ENCODE measurements at places on chromosomes 3 and 15.

DNA sequence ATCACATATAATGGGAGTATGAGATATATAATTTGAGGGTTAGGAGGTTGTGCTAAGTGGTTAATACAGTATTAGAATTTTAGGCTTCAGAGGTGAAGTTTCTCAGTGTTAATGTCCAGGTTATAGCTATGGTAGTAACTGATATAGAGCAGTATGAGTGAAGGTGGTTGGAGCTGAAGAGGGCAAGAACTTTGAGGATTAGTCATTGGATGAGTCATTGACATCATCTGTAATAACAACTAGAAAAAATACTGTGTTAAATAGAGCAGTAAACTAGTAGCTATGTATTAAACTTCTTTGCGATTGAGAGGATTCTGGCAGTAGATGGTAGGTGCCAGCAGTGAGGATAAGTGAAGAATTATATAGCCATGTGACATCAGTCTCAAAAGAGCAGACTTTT is 47.5 kb upstream of the EIF3J start:
- DNase-seq: no peak

- DNase-seq: no peak
Observed at GRCh38 chr3:37014620-37015019, 21.3 kb downstream of the MLH1 start.

DNA sequence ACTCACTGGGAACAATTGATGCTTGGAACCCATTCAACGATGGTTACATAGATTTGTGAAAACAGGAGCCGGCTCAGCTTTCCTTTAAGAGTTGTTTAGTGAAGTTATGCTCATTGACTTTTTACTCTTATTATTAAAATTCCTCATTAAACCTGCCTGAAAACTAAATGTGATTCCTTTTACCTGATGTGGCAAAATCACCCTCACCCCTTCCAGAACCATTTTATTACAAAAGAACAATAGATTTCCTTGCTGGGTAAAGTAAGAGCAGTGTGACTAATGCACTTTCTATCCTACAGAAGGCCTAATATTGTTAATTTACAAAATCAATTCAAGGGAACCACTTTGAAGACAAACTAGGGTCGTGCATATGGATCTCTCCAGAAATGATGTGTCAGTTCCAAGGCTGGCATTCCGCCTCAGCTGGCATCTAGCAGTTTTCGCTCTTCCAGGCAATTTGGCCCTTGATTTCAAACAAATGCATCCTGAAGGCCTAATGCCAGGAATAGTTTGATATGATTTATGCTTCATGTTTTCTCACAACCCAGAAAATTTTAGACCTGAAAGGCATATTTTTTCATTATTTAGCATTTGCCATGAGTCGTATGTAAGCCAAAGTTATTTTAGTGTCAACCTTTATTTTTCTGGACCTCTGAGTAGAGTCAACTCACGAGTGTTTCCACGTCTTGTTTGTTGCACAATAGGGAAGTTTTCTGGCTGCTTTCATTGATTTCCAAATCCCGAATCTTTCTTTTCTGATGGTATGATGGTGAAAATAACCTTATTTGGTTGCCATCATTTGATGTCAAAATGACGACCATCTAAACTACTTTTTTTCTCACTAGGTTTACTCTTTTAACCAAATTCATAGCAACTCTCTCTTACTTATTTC is 447.8 kb downstream of the MECOM start:
- DNase-seq: no peak

- no peak for DNase-seq
Observed at GRCh38 chr15:94582368-94582767, 351.0 kb downstream of the MCTP2 start.

DNA sequence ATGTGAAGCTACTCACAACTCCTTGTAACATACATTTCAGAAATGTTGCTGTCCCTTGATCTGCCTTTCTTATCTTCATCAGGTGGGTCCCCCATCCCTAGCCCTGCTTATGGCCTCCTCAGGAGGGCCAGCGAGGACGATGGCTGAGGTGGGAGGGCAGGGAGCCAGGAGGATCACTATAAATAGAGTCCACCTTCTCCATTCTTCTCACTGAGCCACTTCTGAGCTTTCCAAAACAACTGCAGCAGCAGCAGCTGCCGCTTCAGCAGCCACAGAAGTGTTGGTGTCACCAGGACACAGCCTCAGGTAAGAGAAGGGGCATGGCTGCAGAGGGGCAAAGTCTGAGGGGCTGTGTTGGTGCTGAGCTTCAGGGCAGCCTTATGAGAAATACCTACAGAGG is 53.5 kb downstream of the ANAPC13 start:
- DNase-seq: no peak

DNA sequence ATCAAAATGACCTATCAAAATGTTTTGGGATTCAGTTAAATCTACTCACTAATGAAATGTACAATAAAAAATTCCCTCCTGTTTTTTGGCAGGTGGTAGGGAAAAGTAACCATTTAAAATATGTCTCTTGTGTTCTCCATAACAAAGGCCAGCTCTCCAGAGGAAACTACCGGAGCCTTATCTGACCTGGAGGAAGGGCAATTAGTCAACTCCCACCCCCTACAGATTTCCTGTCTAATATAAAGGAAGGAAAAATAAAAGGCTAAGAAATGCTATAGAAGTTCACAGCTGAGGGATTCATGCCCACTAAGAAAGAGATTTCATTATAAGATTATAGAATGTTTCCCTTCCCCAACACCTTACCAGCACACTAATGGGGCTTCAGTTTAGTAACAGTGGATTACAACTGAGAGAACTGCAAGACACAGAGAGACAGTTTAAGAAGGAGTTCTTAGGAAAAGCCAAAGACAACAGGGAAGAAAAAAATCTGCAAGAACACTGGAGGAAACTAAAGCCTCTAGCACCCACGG is 376.5 kb upstream of the KCNMB2 start:
- no peak for DNase-seq

GRCh38 chr3:149572796-149573414 is 84.9 kb downstream of the WWTR1 start:
- no peak for DNase-seq

- no peak for DNase-seq
Observed at GRCh38 chr15:66187271-66187670, 66.3 kb downstream of the MEGF11 start.

DNA sequence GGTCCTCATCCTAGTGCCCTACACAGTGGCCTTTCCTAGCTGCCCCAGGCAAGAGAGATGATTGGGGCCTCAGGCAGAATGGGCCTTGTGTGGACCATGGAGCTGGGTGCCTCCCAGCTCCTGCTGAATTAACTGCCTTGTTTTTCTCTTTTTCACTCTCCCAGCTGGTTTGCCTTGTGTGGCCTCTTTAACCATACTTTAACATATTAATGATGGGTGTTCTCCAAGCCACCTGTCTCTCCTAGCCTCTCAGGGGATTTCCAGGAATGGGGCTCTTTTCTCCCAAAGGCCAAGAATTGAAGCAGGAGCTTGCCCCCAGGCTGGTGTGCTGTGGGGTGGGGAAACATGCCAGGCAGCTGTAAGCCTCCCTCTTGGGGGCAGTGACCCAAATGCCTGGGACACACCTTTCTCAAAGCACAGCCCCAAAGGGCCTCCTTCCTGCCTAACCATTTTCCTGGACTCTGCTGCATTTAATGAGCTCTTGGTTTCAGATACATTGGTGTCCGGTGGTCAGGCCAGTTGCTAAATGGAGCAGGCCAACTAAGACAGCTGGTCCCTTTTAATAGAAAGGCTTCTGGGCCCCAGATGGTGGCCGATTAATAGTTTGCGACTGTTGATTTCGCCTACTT is 5.6 kb downstream of the ALPK3 start:
- DNase-seq: no peak

GRCh38 chr15:59434481-59434880 is 3.5 kb upstream of the FAM81A start:
- no peak for DNase-seq

- DNase-seq: no peak
Observed at GRCh38 chr3:46662771-46663551, 30.5 kb downstream of the ALS2CL start.

DNA sequence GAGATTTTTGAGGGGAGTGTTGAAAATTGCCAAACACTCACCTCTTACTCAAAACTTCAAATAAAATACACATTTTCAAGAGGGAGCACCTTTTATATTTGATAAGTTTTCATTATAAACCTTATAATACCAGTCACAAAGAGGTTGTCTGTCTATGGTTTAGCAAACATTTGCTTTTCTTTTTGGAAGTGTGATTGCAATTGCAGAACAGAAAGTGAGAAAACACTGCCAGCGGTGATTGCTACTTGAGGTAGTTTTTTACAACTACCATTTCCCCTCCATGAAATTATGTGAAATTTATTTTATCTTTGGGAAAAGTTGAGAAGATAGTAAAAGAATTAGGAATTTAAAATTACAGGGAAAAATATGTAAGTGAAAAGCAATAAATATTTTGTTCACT is 20.1 kb downstream of the DIPK2A start:
- DNase-seq: no peak

DNA sequence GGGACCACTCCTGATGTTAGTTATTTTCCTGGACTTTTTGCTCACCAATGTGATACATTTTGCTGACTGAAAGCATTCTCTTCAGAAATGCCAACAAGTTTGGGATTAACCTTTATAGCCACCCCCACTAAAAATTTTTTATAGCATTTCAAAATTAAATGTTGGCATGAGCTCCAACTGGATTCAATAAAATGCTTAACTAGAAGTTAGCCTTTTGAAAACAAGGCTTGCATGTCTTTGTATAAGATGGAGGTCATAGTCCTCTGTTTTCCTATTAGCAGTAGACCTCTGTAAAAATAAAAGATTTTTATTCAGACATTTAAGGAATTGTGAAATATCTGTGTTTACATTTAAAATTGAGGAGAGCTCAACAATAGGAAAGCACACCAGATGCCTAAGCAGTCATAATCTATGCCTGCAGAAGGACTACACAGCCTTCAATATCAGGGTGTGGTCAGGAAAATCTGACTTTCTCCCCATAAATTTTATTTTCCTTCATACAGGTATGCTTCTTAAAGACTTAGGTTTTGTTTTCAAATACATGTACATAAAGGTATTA is 87.2 kb downstream of the DNAJC13 start:
- no peak for DNase-seq

- DNase-seq: no peak
Observed at GRCh38 chr3:8959668-8960067, 3.6 kb downstream of the RAD18 start.

DNA sequence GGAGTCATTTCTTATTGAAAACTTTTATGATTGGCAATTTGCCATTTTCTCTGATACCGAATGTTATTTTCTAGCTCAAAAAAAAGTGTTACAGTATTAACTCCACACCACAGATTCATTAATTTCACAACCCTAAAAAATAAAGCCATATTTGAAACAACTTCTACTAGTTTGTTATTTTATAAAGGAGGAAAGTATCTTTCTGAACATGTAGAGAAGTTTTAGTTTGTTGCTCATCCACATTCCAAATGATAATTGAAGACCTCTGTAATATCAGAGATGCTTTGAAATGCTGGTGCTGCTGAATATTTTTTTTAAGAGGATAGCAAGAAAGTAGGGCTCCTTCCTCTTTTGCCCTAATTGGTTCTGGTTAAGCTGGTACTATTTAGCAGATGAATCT is 1.9 kb downstream of the VGLL3 start:
- no peak for DNase-seq

GRCh38 chr3:75144406-75144805 is 519.7 kb upstream of the FRG2C start:
- DNase-seq: no peak

DNA sequence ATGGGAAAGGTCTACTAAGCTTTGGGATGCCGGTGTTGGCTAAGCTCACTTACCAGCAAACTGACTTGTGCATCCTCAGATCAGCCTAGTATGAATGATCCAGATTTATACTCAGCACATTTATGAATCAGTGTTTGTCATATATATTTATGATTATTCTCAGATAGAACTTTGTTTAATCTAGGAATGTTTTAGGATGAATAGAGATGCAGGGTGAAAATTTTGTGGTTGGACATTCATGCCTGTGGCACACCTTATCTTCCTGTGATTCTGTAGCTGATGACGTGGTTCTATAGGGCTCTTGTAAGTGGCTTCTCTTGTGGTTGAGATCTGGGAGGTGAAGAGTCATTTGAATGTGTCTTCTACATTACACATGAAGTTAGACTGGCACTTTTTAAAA is 11.4 kb downstream of the CDIN1 start:
- no peak for DNase-seq

GRCh38 chr3:134751831-134752230 is 43.2 kb upstream of the EPHB1 start:
- no peak for DNase-seq

GRCh38 chr15:73072894-73073293 is 20.6 kb downstream of the NEO1 start:
- DNase-seq: no peak

GRCh38 chr3:150351398-150351797 is 56.7 kb upstream of the TSC22D2 start:
- DNase-seq: no peak

DNA sequence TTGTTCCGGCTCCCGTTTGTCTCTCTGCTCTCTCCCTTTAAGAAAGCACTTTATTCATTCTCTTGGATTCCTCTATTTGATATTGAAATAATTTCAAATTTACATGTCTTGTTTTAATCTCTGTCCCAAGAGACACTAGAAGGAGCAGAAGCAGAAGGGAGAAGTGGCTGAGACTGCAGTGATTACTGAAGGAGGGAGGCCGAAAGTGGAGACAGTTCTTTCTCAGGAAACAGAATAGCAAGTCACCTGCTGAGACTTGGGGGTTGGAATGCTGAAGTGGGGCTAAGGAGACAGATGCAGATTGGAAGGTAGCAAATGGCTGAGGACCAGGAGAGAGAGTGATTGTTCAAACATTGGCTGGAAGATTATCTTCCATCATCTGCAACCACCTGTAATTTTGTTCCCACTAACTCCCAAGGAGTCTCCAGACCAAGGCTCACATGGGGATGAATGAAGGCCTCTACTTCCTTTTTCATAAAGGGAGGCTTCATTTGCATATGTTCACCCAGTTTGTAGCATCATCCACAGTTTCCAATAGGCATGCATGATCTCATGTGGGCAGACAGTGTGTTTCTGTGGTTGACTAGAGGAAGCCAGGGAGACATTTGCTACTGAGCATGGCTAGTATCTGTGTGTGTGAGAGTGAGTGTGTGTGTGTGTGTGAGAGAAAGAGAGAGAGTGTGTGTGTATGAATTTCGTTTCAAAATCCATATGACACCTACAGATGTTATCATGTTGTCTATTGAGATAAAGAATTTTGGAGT is 24.0 kb downstream of the LTF start:
- no peak for DNase-seq

DNA sequence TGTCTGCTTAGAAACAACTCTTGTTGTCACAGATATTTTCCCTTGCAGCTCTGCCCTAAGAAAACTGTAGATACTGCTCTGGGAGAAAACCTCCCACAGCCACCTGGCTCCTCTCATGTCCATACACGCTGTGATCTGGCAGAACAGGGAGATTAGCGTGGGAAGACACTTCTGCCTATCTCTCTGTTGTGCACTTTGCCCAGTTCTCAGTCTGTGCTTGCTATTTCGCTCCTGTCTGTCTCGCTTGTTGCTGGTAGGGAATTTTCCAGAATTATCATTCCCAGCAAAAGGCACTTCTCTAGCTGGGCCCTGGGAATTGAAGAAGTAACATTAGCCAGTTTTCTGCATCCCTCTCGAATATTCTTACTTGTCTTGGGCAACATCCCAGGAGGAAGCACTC is 8.1 kb upstream of the GATM start:
- DNase-seq: no peak
